Left ventricle myocardium inferior (tissue), 1 donor: ENCODE measurements at places on chromosomes 5 and 9. TPM values are rescaled to one million over a fixed set of nuclear protein-coding genes. Genes with fewer than 3 reads are reported as not detected.

The EQTN gene
- total RNA-seq = not detected

DNA sequence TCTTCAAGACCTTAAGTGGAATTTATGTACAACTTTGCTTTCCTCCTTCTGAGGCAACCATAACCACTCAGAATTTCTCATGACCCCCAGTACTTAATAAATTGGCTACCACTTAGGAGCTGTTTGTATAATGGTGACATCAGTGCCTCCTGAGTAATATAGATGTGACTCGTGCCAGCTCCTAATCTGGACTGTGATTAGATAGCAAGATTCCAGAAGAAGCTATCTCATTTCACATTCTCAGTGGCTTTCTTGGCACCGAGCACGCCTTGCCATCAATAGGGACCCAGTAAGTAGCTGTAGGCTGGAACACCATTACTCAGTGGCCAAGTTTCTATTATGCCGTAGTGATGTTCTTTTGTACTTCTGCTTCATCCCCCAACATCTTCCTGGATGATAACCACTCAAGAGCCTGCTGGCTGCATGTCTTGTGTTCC is 228.8 kb downstream of the CD180 start:
- no peak for DNase-seq

DNA sequence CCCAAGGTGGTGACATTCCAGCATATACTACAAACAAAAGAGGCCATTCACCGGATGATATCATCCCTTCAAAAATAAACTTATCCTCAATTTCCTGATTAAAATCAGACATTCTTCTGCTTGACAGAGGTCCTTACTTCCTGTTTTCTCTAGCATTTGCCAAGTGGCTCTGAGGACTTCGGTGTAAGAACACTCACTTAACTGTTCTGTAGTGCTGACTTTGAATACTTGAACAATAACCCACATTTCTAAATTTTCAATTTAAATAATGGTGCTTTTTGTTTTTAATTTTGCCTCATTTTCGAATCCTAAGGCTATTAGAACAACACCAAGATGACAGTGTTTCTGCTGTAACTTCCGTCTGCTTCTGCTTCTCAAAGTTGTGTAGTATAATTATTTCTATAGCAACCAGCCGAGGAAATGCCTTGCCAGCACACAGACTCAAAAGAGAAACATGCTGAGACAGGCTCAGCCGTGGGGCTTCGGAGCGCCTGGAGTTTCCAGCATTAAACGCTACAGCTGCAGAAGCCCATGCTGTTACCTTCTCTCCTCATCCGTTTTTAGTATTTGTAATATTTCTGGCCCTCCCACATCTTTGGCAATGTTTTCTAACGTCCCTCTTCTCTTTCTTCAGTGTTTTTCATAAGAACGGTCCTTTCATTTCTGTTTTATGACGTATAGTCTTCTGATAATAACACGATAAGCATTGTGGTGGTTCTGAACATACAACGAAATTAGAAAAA is 19.5 kb upstream of the ANXA1 start:
- peak; percentile 58 for DNase-seq

DNA sequence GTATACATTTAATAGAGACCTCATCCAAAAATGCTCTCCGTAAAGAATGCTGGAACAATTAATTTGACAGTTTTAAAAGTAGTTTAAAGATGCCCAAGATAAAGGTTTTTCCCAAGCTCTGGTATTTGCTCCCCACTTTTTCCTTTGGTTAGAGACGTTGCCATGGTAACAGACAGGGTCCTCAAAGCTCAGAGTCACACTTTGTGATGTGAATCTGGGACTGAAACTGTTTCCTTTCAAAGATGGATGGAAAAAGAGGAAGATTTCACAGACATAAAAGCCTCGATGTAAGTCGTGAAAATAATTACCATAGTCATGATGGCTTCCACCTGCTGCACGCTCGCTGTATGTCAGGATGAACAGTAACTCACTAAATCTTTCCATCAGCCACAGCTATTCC is 229.5 kb downstream of the MSX2 start:
- no peak for DNase-seq

The AQP7 gene
- total RNA-seq = 150 TPM

- no peak for DNase-seq
These were observed 54.0 kb downstream of the SHOC1 start for GRCh38 chr9:111740739-111741138.

DNA sequence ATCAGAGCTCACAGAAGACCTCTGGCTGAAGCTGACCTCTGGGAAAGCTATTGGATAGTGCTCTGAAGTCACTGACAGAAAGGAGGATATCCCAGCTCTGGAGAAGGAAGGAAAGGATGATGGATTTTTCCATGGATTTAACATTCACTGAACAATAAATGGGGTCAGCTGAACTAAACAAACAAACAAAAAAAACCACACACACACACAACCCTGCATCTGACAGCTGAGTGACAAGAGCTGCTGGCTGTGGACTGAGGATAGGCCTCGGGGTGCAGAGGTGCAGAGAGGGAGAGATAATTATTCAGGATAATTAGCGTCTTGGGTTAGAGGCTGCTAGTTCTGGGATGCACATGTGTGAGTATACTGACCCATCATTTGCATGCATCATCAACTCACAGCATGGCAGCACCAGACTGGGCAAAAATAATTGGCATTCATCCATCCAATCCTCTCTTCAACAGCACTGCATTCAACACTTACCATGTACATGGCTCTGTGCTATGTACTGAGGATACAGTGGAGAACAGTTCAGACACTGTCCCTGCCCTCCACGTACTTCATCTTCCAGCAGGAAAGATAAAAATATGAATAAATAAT is 131.4 kb upstream of the TRIM32 start:
- DNase-seq = no peak

- no peak for DNase-seq
These were observed 12.6 kb upstream of the ANKH start for GRCh38 chr5:14884062-14884612.

GRCh38 chr5:63262185-63262981 is 683.8 kb downstream of the LRRC70 start:
- no peak for DNase-seq

DNA sequence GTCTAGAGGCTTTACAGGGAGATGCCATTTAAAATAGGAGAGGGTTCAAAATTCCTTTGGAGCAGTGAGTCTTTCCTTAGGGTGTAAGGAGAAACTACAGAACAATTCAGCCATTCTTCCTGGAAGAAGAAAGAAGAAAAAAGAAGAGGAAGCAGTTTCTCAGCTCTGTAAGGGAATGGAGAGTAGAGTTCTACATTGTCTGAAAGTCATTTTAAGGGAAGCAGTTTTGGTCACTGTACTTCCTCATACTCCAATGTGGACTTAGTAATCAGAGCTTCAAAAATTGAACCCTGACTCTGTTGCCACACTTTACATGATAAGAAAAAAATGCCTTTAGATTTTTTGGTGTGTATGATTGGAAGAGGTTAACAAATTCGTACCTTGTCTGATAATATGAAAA is 122.4 kb downstream of the LRRC70 start:
- DNase-seq = no peak

- no peak for DNase-seq
These were observed 38.7 kb downstream of the TTC39B start for GRCh38 chr9:15268317-15268716.

- DNase-seq = peak; percentile 85
These were observed at the start of gene SNX24 for GRCh38 chr5:122845229-122846050. SNX24 (plus strand) TSS chr5:122845613; CDS start chr5:122845634, 21 bp downstream.

DNA sequence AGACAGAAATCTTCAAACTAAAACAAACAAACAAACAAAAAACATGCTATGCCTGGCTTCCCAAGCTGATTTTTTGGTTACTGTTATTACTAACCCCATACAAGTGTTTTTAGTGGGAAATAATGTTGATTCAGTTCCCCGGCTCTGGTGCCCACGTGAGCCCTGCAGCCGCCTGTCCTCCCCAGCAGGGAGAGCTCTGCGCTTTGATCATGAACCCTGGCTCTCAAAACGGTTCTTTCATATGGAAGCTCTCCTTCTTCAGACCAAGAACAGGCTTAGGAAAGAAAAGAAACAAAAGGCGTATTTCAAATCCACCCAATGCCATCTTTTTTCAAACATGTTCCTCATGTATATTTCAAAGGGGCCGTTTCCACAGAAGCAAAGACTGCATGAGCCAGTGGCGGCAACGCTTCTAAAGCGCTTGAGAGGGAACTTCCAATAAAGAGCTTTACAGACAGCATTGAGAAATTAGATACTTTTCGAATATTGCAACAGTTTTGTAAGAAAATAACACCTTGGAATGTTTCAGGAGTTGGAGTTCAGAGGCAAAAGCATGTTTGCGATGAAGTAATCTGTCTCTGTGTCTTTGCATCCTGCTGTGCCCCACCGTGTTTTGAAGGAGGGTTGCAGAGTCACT is 74.8 kb downstream of the ICE1 start:
- DNase-seq = peak; percentile 34

The IL9 gene
- total RNA-seq = not detected

- no peak for DNase-seq
These were observed 19.5 kb downstream of the CARD6 start for GRCh38 chr5:40860711-40861110.

The NDOR1 gene
- 6.5 TPM for total RNA-seq

DNA sequence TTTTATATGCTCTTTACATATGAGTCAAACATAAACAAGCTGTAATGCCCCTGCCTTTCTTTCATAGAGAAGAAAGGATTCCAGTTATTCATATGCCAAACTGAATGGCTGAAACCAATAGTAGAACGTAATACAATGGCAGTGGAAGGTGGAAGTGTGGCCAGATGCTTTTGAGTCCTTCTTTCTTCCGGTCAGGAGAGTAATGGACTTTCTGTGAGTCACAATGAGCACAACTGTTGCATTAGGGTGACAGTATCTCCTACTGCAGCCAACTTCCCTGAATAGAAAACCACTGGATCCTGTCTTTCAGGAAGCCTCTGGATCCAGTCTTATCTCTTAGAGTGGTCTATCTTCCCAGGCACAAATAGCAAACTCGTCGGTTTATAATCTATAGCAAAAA is 855.2 kb downstream of the MAT2B start:
- no peak for DNase-seq

GRCh38 chr5:119897537-119898370 is 268.4 kb downstream of the FAM170A start:
- no peak for DNase-seq

DNA sequence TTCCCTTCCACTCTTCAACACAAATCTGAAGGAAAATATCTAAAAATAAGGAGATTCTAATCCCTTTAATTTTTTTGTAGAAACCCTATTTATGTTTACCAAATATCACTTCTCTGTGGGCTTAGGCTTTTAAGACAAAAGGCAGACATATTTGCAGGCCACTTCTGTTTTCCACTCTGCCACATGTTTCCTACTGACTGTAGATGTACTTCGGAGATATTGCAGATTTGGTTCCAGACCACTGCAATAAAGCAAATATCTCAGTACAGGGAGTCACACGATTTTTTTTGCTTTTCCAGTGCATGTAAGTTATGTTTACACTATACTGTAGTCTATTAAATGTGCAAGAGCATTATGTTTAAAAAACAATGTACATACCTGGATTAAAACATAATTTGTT is 219.0 kb downstream of the SREK1 start:
- DNase-seq = no peak

The GLDC gene
- total RNA-seq = not detected

DNA sequence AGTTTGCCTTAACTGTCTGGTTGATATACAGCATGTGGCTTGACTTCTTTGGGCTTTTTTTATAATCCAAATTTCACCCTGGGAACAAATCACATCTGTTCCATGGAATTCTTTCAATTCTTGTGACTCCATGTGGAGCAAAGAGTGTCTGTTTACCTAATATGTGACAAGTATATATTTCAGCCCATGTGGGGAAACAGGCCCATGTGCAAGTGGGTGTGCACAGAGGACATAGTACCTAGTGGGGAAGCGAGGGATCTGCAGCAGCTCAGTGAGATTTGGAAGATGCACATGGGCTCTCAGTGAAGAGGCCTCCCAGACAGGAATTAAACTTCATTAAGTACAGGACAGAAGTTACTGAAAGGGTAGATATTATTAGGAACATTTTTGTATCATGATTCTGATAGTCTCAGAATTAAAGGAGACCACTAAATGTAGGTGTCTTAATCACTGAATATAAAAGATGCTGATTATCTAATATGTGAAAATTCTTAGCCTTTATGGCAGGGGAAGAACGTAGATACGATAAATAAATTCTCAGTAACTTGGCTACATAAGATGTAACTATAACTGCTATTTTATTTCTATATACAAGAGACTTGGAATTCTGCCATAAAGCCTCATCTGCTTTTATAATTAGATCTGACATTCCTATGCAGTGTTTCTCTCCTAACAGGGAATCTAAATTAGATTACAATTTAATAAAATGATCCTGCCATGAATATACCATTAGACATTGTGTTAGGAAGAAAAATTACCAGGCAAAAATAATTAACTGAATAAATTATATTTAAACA is 181.2 kb downstream of the SLC12A2 start:
- no peak for DNase-seq

GRCh38 chr5:16880547-16880946 is 55.5 kb downstream of the MYO10 start:
- no peak for DNase-seq

The CDC20B gene
- not detected for total RNA-seq

The LRRTM2 gene
- total RNA-seq = not detected
